Retinal pigment epithelial cell (primary cell): ENCODE measurements at places on chromosomes 4 and X.
A peak's percentile ranks its signal among the peaks of the same experiment; 100 is the strongest.

DNA sequence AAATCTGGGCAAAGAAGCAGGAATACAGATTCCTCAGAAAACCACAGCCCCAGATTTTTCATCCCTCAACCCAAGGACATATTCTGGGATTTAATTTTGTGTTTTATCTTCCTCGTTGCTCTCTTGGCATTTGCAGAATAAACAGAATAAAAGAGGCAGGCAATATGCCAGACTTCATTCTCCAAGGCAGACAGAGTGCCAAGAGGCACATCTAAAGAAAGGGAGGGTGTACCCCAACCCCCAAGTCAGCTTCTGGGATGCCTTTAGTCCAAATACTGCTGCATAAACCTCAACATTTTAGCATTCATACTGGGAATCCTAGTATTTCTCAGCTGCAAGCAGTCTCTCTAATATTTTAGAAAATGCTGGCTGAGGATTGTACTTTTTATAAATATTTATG, 629.2 kb downstream of the KLHL13 start:
- no peak for DNase-seq

DNA sequence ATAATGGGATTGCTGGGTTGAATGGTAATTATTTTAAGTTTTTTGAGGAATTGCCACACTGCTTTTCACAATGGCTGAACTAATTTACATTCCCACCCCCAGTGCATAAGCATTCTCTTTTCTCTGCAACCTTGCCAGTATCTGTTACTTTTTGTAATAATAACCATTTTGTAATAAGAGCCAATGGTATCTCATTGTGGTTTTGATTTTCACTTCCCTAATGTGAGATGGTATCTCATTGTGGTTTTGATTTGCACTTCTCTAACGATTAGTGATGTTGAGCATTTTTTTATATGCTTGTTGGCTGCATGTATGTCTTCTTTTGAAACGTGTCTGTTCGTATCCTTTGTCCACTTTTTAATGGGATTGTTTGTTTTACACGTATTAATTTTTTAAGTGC, 213.1 kb upstream of the HDX start:
- no peak for DNase-seq

GRCh38 chr4:41454423-41454822, 83.5 kb upstream of the LIMCH1 start:
- DNase-seq, result no peak

GRCh38 chrX:46704767-46705386, 54.0 kb downstream of the SLC9A7 start:
- no peak for DNase-seq

DNA sequence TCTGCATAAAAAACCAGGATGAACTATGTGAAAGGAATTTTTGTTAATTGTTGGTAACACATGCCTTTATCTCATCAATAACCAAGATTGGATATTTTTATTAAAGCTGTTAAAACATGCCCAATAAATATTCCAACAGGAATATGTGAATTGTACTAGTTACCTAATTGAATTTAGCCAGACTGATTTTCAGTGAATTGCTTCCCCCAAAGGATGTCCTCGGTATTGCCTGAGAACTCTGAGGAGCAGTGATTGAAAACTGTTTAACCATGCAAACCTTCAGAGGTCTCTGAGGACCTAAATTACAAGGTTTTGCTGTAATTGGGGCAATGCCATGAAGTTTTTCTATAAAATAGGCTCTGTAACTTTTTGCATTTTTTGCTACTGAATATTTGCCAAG, 66.6 kb downstream of the BLTP1 start:
- DNase-seq, result no peak

- DNase-seq, result no peak
Measured at GRCh38 chr4:148023512-148024181, 291.8 kb downstream of the ARHGAP10 start.

- no peak for DNase-seq
Measured at GRCh38 chr4:28508636-28509035, 1648.0 kb downstream of the STIM2 start.

DNA sequence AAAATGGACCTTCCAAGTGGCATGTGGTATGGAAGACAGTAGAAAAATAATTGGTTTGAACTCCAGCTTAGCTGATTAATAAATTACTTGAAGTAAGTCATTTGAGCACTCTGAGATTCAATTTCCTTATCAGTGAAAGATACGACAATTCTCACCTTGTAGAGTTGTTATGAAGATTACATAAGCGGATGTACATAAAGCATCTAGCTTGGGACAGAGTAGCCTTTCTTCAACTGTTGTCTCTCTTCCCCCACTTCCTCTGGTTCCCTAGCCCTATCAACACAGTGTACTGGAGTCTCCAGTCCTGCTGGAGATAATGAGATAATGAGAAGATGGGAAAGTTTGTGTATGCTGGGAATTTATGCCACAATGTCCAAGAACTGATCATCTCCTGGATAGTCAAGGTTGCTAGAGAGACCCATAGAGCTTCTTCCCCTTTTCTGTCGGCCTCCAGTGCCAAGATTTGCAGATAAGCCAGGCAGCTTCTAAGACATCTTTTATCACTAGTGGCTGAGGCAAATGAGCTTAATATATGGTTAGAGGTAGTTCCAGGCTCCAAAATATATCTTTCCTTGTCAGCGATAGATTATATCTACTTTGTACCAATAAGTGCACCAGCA, 33.9 kb downstream of the VSIG4 start:
- DNase-seq, result no peak

GRCh38 chr4:25860586-25861279, 2.1 kb downstream of the SEL1L3 start:
- no peak for DNase-seq

GRCh38 chr4:25180524-25181131, 20.4 kb upstream of the SEPSECS start:
- no peak for DNase-seq

GRCh38 chr4:119471259-119471658, 149.3 kb upstream of the FABP2 start:
- no peak for DNase-seq

DNA sequence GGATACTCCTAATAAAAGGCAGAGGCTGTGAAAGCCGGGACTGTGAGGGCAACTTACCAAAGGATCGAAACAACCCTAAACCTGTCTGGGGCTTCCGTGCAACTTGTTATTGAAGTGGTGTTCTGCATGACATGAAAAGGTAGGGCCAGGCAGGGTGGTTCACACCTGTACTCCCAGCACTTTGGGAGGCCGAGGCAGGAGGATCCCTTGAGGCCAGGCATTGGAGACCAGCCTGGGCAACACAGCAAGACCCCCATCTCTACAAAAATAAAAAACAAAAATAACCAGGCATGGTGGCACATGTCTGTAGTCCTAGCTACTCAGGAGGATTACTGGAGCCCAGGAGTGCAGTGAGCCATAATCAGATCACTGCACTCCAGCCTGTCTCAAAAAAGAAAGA, 12.3 kb downstream of the CASP3 start:
- DNase-seq, result no peak

GRCh38 chrX:41388543-41388942, 54.6 kb downstream of the DDX3X start:
- DNase-seq, result no peak

- no peak for DNase-seq
Measured at GRCh38 chr4:3305610-3306371, 13.0 kb downstream of the RGS12 start.

DNA sequence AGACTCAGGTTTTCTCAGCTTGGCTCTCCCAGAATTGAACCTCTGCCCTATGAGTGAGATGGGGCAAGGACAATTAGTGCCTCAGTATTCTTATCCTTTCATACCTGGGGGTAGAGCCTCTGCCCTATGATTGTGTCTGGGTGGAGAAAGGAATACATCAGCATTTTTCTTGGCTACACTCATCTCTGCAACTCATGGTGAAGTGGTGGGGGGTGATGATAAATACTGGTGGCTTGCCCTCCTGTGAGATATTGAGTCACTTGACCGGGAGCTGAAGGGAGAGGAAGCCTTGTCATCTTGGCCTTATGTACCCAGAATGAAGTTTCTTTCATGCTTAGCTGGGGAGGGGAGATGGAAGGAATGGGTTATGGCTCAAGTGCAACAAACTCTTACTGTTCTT, 71.3 kb upstream of the ENOX2 start:
- DNase-seq, result no peak

- DNase-seq, result no peak
Measured at GRCh38 chr4:19301527-19301926, 950.2 kb upstream of the SLIT2 start.

- DNase-seq, result no peak
Measured at GRCh38 chr4:153000076-153000420, 63.9 kb downstream of the FHDC1 start.

DNA sequence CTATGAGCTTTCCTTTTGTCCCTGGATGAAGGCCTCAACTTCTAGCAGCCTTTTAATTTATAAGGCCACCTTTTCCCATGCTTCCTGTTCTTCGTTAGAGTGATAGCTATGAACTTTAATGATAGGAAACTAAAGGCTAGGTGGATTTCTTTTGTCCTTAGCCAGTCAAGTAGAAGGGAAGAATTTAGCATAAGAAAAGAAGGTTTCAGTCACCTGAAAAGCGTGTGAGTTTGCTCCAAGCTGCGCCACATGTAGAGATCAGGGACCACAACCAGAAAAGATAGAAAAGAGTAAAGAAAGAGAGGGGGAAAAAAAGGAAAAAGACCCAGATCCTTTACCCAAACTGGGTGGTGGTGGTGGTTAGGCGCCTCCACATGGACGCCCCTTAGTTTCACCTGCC, 28.6 kb downstream of the LUZP4 start:
- no peak for DNase-seq

DNA sequence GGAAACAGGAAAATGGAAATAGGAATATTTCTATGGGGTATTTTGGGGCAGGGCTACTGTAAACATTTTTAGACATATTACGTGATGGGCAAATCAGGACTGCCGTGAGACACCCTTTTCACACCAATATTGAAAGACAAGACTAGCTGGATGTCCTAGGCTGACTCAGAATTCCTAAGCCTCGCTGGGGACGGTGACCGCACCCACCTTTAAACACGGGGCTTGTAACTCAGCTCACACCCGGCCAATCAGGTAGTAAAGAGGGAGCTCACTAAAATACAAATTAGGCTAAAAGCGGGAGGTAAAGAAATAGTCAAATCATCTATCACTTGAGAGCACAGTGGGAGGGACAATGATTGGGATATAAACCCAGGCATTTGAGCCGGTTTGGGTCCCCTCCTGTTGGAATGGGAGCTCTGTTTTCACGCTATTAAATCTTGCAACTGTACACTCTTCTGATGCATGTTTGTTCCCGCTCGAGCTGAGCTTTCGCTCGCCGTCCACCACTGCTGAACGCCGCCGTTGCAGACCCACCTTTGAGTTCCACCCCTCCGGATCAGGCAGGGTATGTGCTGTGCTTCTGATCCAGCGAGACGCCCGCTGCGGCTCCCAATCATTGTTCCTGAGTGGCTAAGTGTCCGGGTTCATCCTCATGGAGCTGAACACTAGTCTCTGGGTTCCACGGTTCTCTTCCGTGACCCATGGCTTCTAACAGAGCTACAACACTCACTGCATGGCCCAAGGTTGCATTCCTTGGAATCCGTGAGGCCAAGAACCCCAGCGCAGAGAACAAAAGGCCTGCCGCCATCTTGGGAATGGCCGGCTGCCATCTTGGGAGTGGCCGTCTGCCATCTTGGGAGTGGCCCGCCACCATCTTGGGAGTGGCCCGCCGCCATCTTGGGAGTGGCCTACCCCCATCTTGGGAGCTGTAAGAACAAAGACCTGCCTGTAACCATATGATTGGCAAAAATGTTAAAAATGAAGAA, 152.6 kb downstream of the CRLF2 start:
- no peak for DNase-seq

DNA sequence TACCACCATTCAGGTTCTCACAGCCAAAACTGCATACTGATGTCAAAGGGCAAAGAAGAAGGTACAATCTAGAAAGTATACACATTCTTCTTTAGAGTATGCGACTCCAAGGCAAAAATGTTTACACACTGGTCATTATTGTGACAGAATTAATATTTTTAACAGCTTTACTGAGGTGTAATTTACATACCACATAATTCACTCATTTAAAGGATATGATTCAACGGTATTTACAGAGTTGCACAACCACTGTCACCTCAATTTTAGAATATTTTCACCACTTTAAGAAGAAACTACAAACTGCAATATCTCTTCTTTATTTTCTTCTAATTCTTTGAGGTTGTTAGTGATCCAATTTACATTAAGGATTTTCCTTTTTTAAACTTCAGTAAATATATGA, 325.4 kb upstream of the SMIM31 start:
- DNase-seq, result no peak

GRCh38 chr4:139617702-139618490, 47.7 kb upstream of the MGST2 start:
- DNase-seq, result no peak

DNA sequence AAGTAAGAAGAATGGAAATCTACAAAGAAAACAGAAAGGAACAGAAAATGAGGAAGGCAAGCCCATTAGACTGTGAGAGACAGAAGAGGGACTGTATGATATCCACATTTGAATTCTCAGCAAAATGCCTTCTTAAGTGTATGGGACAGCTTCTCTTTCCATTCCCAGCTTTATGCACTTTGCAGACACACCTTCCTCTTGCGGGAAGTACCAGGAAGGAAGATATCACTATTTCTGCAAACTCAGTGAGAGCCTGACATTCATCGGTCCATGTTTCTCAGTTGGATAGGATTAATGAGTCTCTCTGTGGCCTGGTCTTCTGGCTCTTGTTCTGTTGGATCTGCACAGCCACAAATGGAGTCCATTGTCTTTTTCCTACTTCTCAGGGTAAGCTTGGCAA, 31.6 kb upstream of the DHX15 start:
- no peak for DNase-seq

DNA sequence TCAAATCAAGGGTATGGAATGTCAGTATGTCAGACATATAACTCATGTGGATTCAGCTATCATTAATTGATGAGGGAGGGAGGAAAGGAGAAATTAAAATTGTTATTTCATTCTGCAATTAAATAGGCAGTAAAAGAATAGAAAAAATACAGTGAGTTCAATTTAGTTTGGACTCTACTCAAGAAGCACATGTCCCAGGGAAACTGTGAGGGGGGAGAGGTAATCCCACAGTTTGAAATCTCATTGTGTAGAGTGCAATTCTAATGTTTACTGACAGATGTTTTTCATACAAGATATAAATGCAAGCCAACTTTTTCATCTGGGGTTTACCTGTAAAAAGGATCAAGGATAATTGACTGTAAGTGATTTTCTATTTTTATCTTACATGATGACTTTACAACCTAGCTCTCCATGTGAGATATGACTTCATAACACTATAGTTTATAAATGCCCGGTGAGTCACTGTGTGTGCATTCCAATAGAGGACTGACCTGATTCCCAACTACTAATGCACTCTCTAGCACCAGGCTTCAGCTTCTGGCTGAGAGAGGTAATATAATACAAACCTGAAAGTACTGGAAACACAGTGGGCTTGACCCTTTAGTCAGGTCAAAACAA, 35.2 kb upstream of the SCD5 start:
- DNase-seq, result peak; percentile 63

DNA sequence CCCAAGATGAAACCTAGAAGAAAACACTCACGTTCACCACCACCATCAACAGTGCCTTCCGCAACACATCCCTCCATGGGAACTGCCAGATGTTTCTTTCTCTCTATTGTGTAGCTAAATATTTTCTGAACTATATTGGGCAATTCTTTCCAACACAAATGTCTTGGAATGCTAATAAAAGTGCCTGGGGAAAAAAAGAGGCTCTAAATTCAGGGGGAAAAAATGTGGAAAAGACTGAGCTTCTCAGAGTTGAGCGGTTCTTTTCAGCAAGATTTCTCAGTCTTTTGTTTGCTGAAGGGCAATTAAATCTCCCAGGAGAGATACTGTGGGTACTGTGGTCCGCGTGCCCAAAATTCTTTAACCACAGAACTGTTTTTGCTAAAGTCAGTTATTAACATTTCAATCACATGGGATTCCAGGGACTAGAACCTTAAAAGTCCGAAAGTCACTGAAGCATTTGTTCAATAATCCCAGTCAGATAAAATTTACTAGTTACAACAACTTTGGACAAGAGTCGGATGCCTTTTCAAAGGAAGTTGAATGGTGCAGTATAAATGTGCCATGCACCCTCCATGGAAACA, 51.9 kb upstream of the DHRSX start:
- DNase-seq, result no peak
